ENCODE measurements at places on chromosomes 11 and 22.

DNA sequence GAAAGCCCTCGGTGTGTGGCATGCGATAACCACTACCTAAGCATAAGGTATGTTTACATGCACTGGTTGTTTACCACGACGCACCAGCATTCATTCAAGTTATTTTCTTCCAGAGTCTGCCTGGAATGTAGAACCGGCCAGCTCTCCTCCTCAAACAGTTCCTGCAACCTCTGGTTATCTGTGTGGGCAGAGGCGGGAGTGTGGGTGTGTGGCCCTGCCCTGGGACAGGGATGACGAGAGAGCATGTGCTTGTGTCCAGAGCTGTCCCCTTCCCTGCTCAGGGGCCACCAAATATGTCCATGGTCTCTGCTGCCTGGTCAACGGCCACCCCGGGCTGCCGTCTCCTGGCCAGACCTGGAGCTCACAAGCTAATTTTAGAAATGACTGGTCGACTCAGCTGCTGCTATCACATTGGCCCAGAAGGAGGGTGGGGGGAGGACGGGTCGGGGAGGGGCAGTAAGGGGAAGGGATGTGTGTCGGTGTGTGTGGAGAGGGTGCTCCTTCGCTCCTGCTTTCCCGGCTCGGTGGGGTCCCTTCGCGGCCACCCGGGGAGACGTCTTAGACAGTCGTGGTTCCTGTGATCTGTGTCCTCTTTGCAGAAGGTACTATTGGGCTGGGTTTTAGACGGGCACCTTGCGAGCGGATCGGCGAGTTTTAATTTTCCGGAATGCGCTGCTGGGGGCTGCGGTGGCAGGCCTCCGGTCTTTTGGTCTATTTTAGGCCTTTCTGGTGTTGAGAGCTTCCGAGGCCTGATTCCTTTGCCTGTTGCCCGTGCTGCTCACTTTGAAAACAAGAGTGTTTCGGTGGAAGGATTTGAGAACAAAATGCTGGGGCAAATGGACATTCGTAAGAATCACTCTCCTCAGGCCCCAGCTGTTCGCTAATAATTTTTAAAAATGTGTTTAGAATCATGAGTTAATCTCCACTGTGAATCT is at the start of gene MYO18B:
MYO18B (plus strand) TSS at position 497 of the 935 bp plus-strand sequence. CDS start 18,905 bp downstream, outside the sequence.
- DNase-seq: no peak

GRCh38 chr22:20044495-20045151 is 23.7 kb downstream of the TANGO2 start:
- no peak for DNase-seq

DNA sequence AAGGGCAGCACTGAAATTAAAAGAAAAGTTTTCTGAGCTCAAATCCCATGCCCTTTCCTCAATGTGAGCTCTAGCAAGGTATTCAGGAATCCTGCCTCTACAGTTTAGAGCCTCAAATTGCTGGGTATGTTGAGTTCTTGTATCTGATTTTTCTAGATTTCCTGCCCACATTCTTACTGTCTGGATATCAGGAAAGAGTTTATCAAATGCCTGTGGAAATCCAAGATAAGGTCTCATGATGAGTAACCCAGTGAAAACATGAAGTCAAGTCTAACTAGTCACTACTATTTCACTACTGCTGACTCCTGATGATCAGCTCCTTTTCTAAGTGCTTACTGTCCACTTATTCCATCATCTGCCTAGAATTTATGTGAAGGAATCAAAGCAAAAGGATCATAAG is 29.8 kb downstream of the LIMK2 start:
- DNase-seq: no peak

DNA sequence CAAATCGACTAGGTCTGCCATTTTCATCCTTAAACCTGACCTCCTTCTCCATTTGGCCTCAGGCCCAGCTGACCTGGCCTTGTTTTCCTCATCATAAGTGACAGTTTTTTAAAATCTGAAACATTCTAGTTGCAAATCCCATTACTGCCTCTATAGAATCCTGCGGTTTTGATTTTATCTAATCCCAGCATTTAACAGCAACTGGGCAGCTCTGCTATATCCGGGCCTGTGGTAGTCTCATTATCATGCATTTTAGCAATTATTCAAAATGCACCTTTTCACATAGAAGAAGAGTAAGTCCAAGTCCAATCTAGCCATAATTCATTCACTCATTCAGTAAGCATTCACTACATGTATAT is 28.6 kb upstream of the BIRC3 start:
- DNase-seq: no peak

- DNase-seq: no peak
These were observed 354.6 kb downstream of the DDX10 start for GRCh38 chr11:109019342-109019936.

DNA sequence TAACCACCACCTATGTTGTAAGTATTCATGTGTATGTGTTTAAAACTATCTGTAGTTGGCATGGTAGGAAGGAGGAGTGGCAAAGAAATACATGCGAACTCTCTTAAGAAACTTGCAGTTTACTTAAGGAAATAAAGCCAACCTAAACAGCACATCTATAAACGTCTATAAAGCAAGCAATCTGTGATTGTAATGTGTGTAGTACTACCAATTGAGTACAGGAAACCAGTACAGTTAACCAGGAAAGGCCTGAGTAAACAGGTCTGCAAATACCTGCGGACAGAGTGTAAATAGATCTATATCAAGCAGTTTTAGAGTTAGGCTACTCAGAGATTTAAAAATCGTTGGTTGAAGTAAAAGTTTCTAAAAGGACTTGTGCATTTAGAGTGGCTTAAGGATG is 59.5 kb upstream of the AMOTL1 start:
- no peak for DNase-seq

- no peak for DNase-seq
These were observed 22.0 kb downstream of the POU2F3 start for GRCh38 chr11:120261931-120262330.

DNA sequence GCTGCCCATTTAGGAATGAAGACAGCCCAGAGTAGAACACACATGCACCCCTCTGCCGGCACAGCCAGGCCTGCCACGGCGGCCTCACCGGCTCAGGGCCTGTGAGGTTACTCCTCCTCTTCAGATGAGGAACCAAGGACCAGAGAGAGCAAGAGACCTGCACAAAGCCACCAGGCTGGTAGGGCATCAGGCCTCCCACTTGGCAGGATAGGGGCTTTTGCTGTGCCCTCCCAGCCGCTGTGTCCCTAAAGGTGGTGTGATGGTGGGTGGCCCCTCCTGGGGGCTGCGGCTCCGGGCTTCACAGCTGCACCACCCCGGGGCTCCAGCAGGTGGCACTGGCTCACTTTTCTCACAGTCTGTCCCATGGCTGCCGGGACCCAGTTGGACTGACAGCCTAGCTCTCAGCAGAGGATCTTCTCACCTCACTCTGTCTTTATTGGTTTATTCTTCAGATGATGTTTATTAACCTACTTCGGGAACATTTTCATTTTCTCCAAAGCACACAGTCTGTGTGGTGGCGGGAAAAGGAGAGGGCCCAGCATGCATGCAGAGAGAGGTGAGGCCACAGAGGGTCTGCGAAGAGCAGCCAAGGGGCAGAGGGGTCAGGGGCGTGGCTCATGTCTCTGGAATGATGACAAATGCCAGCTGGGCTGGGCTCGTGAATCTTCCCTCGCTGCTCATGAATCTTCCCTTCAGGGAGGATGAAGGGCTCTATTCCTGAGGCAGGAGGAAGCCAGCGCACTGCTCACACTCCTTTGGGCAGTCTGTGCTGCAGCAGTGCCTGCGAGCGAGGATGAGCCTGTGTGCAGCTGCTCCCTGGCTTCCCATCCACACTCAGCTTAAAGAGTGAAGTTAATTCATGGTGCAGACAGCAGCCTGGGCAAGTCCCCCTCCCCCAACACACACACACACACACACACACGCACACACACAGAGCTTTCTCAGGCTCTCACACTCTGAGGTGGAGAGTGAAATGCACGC is 101.1 kb upstream of the PITPNB start:
- DNase-seq: peak; percentile 7

Data from stimulated activated CD4-positive, alpha-beta T cell treated with anti-CD3 and anti-CD28 coated beads, Interleukin-1b, Interleukin-23, amount 100 ng/mL, for 1 hour (primary cell).